ENCODE measurements at places on chromosomes 5 and 9.

DNA sequence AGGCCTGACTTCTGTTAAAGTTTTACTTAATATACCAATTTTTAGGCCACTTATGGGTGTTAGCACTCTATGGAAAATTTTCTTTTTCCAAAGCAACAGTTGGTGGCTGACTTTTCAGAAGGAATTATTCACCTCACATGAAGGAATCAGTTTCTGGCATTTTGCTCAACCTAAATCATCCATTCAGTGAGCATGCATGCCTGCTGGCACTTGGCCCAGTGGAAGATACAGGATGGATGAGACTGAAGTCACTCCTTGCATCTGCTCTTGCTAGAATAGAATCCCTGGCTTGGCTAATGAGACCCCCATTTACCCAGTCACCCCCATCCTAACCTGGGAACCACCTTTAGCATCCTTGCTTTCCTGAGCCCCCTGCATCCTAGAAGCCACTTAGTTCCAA lies 131.7 kb downstream of the WDR41 start:
- no peak for DNase-seq

DNA sequence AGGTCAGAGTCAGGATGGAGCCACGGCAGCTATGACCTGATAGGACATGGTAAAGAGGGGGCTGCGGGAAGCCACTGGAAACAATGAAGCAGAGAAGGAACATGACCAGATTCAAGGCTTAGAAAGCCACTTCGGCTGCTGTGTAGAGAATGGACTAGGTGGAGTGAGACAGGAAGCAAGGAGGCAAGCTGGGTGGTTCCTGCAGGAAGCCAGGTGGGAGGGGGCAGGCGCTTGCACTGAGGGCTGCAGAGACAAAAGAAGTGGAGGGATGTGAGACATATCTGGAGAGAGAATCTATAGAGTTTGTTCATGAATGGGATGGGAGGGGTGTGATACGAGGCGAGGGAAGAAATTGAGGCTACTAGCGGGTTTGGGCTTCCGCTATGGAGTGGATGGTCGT lies 19.0 kb upstream of the N4BP3 start:
- DNase-seq = no peak

DNA sequence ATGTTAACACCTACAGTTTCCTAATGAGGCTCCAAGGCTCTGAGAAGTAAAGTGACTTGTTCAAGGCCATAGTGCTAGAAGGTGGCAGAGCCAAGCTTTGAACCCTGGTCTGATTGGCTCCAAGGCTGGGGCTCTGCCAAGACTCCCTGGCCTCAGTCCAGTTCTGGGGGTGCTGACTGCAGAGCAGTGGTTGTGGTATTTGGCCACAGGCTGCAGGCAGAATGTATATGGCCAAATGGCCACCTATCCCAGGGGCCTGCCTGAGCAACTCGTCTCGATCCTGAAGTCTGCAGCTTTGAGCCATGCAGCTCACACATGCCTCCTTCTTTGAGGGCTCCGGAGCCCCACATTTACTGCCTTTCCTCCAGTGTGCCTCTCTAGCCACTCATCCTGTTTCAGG lies 9.7 kb upstream of the NEK6 start:
- DNase-seq = no peak

- DNase-seq = no peak
Measured at GRCh38 chr5:16313761-16314160, 134.2 kb upstream of the MARCHF11 start.

GRCh38 chr5:78002690-78003089 lies 226.6 kb upstream of the TBCA start:
- no peak for DNase-seq

GRCh38 chr9:130201399-130201873 lies 29.2 kb downstream of the NCS1 start:
- DNase-seq = no peak

DNA sequence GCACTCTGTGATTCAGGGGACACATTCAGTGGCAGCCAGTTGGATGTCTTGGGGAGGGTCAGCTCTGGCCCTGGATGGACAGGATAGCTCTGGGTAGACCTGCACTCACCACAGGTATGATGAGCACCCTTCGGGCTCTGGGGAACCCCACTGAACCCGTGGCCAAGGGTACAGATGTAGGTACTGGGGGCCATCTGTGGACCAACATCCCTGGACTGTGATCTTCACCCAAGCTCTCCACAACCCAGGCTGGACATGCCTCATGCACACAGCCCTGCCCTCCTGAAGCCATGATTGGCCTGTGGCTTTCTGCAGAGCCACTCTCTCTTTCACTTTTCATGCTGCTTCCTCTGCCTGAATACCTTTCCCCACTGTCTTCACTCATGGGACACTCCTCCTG lies 15.6 kb upstream of the ACSL6 start:
- no peak for DNase-seq

- DNase-seq = peak; percentile 18
Measured at GRCh38 chr9:107141967-107142366, 141.1 kb upstream of the RAD23B start.

DNA sequence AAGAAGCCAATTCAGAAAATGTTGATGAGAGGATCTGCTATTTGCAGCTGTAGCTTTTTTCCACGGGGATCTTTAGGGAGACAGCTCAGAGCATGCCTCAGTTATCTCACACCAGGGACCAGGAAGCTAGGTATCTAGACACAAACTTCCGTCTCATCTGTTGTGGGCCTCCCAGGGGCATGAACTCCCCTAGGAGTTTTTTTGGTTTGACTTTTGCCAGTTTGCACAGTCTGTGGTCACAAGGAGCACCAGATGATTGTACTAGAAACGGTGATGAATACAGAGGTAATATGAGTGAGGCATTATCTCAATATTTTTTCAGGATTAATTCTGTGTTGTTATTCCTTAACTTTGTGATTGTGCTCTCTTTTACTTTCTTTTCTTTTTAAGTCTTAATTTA lies 533.2 kb upstream of the SEMA6A start:
- no peak for DNase-seq

- DNase-seq = no peak
Measured at GRCh38 chr9:37923118-37923795, 19.3 kb upstream of the SLC25A51 start.

- DNase-seq = no peak
Measured at GRCh38 chr9:91628892-91629291, 205.3 kb upstream of the NFIL3 start.

GRCh38 chr5:174327317-174327864 lies 281.9 kb downstream of the NSG2 start:
- DNase-seq = peak; percentile 51

DNA sequence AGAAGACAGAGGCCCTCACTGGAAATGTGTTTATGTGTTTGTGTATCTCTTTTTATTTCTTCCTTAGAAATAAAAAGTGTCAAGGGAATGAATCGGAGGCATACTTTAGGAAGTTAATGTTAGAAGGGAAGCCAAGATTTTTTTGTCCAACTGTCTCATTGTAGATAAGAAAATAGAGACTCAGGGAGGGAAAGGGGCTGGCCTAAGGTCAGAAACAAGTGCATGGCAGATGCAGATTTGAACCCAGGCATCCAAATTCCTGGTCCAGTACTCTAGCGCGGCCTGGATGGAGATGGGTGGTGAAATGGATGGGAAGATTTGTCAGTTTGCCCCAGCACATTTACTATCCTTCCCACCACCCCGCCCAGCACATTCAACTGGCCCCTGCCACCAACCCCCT lies 19.8 kb upstream of the TNIP1 start:
- no peak for DNase-seq

DNA sequence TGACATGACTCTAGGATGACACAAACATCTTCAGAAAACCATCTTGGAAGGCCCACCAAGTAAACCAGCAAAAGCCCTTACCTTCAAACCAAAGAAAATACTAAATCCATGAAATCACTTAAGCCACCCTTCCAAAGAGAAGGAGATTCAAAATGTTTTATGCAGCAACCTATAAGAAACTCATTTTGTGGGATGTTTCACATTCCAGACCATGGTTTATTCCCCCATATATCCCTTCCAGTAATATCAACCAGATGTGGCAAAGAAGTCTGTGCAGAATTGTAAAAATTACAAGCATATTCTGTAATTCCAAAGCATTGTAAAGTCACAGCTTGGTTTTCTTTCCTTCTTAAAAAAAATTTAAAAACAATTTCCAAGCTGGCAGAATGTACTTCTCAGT lies 117.4 kb downstream of the SLIT3 start:
- no peak for DNase-seq

- no peak for DNase-seq
Measured at GRCh38 chr5:30991462-30991861, 202.0 kb upstream of the CDH6 start.

DNA sequence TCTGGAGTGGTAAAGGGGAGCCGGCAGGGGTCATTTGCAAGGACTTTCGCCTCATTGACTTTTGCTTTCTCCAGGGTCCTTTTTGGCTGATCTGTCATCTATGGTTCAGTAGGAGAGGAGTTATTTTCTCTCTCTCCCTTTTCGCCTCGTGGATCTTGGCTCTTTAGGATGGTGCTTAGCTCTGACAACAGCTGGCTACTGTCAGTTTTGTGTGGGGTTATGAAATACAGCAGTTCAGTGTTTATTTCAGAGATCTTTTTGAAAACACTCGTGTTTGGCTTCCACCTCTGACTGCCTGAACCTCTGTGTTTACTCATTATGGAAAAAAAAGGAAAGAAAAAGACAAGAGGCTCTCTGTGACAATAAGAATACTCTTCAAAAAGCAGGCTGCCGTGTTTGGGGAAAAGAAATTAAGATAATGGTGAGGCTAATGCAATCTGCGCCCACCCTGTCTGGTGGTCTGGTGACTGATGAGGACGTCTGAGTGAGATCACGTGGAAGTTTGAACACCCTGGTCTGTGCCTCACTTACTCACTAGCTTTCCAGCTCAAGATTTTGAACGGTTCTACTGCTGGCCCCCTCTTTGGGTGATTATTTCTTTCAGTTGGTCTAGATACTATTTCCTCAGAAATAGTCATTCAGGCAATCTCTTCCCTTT lies 567.7 kb downstream of the CAAP1 start:
- DNase-seq = no peak

All from NCI-H2171 treated with DMSO at 0.1 percent for 48 hours (cell line).